NCI-H748 treated with DMSO at 0.1 percent for 48 hours (cell line): ENCODE measurements at places on chromosomes 6 and 20.
A peak's percentile ranks its signal among the peaks of the same experiment; 100 is the strongest.

GRCh38 chr6:38603966-38604365 lies 35.8 kb downstream of the BTBD9 start:
- DNase-seq = no peak

GRCh38 chr6:111987295-111987694 lies 66.6 kb upstream of the CCN6 start:
- DNase-seq = no peak

DNA sequence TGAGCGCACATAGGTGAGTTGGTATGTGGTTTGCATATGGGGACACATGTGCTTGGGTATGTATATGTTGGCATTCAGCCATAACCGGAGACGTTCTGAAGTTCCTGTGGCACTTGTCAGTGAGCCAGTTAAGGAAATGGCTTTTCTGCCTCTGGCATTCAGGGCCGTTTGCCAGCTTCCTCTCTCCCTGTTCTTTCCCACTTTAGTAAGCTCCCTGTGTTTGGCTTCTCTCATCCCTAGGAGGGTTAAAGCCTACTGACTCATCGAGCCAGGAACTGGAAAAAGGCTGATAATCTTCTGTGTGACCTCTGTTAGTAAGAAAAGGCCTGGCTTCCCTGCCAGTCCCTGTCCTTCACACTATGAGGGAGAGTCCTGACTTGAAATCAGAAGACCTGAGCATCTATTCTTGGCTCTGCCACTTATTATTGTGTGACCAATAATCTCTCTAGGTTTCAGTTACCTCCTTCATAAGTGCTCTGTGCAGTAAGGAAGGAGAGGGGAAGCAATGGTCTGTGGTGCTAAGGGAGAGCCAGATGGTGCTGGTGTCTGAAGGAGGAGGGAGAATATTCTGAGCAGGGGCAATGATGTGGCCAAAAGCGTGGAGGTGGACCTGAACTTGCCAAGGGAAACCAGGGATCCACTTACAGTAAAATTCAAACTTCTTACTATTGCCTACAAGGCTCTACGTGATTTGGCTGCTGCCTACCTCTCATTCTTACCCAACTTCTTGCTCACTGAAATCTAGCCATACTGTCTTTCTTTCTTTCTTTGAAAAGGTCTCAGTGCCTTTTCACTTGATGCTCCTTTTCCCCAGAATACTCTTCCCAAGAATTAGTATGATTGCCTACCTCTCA lies 31.4 kb downstream of the ACSS2 start:
- DNase-seq = no peak

- DNase-seq = no peak
These were observed 21.7 kb downstream of the KIAA1755 start for GRCh38 chr20:38238829-38239228.

DNA sequence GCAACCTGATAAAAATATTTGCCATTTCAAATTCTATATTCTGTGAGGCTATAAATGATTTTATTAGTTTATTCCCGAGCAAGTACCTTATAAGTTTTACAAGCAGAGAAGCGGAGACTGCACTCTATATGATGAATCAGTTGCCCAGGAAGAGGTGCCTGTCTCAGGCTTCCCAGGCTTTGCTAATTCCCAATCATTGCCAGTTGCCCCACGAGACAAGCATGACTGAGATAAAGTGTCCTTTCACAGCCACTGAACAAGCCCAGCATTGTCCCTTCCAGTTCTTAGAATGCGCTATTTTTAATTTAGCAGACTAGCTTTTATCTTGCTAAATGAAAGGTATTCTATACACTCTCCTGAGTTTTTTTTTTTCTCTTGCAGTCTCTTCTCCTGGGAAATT lies 260.7 kb downstream of the ALDH8A1 start:
- DNase-seq = no peak

GRCh38 chr6:118893064-118893806 lies 717 bp upstream of the ASF1A start:
- DNase-seq = peak; percentile 59

DNA sequence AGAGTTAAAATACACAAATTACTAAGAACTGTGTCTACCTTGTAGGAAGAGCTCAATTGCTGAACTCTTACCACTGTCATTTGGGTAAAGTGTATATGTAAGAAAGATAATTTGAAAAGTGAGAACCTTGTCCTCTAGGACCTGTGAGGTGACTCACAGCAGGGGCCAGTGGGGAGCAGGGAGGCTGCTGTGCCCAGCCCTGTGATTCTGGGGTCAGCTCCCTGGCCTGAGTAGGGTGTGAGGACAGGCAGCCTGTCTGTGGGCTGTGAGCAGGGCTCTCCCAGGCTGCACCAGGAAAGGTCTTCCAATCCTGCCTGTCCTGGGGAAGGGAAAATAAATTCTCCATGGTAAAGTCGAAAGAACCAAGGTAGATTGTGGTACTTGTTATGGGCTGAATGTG lies 27.3 kb upstream of the SIRPG start:
- DNase-seq = no peak
